Activated CD4-positive, alpha-beta T cell treated with anti-CD3 and anti-CD28 coated beads for 36 hours (primary cell): ENCODE measurements at places on chromosomes 1 and 21. TPM values are rescaled to one million over a fixed set of nuclear protein-coding genes. Genes with fewer than 3 reads are reported as not detected.

DNA sequence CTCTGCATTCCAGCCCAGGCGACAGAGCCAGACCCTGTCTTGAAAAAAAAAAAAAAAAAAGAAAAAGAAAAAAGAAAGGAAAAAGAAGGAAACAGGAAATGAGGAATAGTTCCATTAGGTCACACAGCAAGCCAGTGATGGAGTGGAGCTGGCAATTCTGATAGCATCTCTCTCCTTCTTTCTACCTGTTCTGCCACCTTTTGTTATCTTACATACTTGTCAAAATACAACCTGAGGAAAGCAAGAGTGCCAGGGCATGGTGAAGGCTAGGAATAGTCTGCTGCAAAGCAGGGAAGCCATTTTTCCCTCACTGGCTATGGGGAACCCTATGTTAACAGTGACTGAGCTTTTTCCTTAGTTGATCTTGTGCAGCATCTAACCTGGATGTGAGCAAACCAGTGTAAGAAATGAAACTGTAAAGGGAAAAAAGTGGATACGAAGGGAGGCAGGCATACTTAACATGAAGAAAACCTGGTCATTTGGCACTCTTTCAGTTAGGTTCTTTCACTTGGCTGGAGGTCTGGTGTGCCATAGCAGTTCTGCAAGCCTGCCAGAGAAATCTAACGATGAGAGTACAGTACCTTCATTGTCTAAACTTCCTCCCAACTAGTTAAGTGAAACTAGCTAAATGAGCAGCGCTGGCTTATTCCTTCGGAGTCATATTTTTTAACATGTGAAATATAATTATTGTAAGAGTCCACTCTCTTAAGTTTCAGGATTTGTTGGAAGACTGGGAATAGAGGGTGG lies 17.9 kb upstream of the THEM5 start:
- peaks cover 20% of the 10 kb centered on the region for H3K4me1 ChIP-seq
- H3K27ac ChIP-seq = no peak overlapping the region
- peaks cover 15% of the 10 kb centered on the region for H3K36me3 ChIP-seq
- DNase-seq = no peak

- no peaks in the 10 kb centered on the region for H3K36me3 ChIP-seq
- H3K27me3 ChIP-seq = no peaks in the 10 kb centered on the region
These were observed 10.6 kb downstream of the TXNIP start for GRCh38 chr1:145985502-145986439.

GRCh38 chr1:210617293-210617692 lies 288.6 kb downstream of the HHAT start:
- no peaks in the 10 kb centered on the region for H3K4me1 ChIP-seq
- no peak for DNase-seq
- H3K27ac ChIP-seq = no peak overlapping the region
- H3K36me3 ChIP-seq = peaks cover 2% of the 10 kb centered on the region

GRCh38 chr1:43664369-43664768 lies 14.4 kb downstream of the KDM4A start:
- H3K36me3 ChIP-seq = peaks cover 73% of the 10 kb centered on the region
- H3K4me3 ChIP-seq = no peak overlapping the region
- H3K4me1 ChIP-seq = peaks cover 15% of the 10 kb centered on the region
- H3K27ac ChIP-seq = peak overlapping the region; percentile 21

GRCh38 chr1:204930155-204930523 lies 59.5 kb downstream of the NFASC start:
- DNase-seq = no peak
- H3K4me3 ChIP-seq = no peak overlapping the region
- no peak overlapping the region for H3K27ac ChIP-seq
- H3K27me3 ChIP-seq = peaks cover 2% of the 10 kb centered on the region
- H3K4me1 ChIP-seq = no peaks in the 10 kb centered on the region
- H3K36me3 ChIP-seq = no peaks in the 10 kb centered on the region

- H3K36me3 ChIP-seq = no peaks in the 10 kb centered on the region
- no peaks in the 10 kb centered on the region for H3K4me1 ChIP-seq
- H3K4me3 ChIP-seq = no peak overlapping the region
- H3K27ac ChIP-seq = no peak overlapping the region
These were observed 142.8 kb downstream of the ASTN1 start for GRCh38 chr1:177021687-177022086.

DNA sequence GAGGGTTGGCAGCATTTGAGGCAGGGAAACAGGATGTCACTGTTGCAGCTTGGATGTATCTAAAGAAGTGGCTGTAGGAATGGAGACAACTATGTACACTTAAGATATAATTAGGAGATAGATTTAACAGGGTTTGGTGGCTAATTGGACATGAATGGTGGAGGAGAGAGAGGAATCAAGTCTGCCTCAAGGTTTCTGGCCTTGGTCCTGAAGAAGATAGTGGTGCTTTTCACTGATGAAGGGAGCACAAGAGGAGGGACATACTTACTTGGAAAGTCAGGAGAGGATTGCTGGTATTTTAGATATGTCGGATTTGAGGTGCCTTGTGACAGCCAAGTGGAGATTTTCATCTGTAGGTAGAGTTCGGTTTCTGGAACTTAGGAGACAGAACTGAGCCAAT lies 123.9 kb downstream of the ST6GALNAC3 start:
- H3K4me1 ChIP-seq = no peaks in the 10 kb centered on the region
- H3K27me3 ChIP-seq = no peaks in the 10 kb centered on the region

DNA sequence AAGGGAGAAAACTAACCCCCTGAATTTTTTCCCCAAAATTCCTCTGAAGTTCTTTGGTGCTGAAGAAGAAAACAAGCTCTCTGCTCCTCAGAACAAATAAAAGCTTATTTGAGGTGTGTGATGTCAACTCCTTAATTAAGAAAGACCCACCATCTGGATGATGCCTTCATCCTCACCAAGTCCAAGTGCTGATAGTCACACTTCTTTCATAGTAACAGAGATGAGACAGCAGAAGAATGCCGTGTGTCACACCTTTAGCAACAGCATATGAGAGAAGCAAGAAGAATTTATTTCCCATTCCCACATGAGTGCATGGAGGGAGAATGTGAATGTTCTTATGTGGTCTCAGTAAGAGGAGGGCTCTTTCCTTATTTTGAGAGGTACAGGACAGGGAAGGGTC lies 91.2 kb downstream of the TGFB2 start:
- no peak for DNase-seq
- no peak overlapping the region for H3K4me3 ChIP-seq
- peaks cover 5% of the 10 kb centered on the region for H3K27me3 ChIP-seq
- H3K4me1 ChIP-seq = no peaks in the 10 kb centered on the region
- no peak overlapping the region for H3K27ac ChIP-seq

DNA sequence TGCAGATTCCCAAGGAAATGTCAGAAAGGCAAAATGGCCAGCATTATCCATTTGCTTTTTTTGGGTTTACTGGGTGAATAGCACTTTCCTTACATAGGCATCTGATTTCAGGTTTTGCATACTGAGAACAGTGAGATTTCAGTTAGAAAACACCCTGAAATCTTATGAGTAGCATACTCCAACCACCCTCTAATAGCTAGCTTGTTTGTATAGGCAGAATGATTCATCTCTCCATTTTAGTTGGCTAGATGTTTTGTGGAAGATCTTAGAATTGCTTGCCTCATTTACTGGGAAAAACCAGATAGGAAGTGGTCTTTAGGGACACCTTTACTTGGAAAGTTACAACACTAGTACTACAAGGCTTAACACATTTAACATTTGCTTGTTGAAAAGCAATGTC lies 10.4 kb downstream of the KYAT3 start:
- peaks cover 78% of the 10 kb centered on the region for H3K4me1 ChIP-seq
- DNase-seq = no peak
- H3K36me3 ChIP-seq = peaks cover 68% of the 10 kb centered on the region
- H3K27ac ChIP-seq = peak overlapping the region; percentile 93
- peak overlapping the region; percentile 11 for H3K4me3 ChIP-seq
- no peaks in the 10 kb centered on the region for H3K27me3 ChIP-seq

GRCh38 chr1:29758781-29759499 lies 522.6 kb downstream of the PTPRU start:
- no peak overlapping the region for H3K4me3 ChIP-seq
- H3K27me3 ChIP-seq = peaks cover 5% of the 10 kb centered on the region
- no peak for DNase-seq
- no peaks in the 10 kb centered on the region for H3K4me1 ChIP-seq
- no peaks in the 10 kb centered on the region for H3K36me3 ChIP-seq

- peaks cover 4% of the 10 kb centered on the region for H3K27me3 ChIP-seq
- no peak overlapping the region for H3K4me3 ChIP-seq
- no peak for DNase-seq
- H3K27ac ChIP-seq = no peak overlapping the region
These were observed 7.3 kb upstream of the TAGLN2 start for GRCh38 chr1:159932296-159933285.

DNA sequence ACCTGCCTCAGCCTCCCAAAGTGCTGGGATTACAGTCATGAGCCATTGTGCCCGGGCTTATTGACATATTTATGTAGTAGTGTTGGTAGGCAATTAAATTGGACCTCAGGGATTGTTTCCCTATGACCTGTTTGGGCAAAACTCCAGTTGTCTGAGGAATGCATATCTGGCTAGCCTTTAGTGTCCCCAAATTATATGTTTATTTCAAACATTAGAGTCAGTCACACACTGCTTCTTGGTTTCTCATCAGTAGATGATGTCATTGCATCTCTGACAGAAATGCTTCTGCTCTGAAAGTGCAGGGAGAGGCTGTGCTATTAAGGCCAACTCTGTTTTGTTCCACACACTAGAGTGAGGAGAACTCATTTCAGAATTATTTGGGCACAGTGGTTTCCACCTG lies 12.5 kb downstream of the PIP5K1A start:
- H3K27me3 ChIP-seq = no peaks in the 10 kb centered on the region
- no peak overlapping the region for H3K4me3 ChIP-seq
- peak overlapping the region; percentile 12 for H3K27ac ChIP-seq
- peaks cover 42% of the 10 kb centered on the region for H3K36me3 ChIP-seq
- no peak for DNase-seq

DNA sequence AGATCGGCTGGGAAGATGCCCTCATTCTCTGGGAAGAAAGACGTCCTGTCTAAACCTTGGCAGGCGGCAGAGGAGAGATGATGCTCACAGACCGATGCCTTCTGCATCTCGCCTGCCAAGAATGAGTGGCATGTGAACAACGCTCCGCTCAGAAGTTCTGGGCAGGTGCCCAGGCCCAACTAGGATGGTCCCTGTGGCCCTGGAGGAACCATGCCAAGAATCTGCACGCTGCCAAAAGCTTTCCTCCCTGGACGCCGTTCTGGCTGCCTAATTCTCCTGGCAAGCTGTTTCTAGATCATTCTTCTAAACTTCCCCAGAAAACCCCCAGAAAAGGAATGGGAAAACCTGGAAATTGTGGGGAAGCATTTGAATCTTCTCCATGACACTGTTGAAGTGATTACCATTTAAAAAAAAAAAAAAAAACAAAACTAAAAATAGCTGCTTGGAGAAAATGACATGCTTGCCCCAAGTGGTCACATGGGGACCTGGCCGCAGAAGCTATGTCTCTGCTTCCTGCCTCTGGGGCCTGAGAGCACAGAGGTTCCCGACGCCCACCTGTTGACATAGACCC lies 440.9 kb downstream of the PRDM2 start:
- H3K4me1 ChIP-seq = no peaks in the 10 kb centered on the region
- no peak for DNase-seq
- H3K4me3 ChIP-seq = no peak overlapping the region

- no peak overlapping the region for H3K4me3 ChIP-seq
- H3K4me1 ChIP-seq = peaks cover 9% of the 10 kb centered on the region
- H3K27me3 ChIP-seq = no peaks in the 10 kb centered on the region
- DNase-seq = no peak
- no peak overlapping the region for H3K27ac ChIP-seq
These were observed 34.1 kb upstream of the LRRC8D start for GRCh38 chr1:89786628-89787214.

DNA sequence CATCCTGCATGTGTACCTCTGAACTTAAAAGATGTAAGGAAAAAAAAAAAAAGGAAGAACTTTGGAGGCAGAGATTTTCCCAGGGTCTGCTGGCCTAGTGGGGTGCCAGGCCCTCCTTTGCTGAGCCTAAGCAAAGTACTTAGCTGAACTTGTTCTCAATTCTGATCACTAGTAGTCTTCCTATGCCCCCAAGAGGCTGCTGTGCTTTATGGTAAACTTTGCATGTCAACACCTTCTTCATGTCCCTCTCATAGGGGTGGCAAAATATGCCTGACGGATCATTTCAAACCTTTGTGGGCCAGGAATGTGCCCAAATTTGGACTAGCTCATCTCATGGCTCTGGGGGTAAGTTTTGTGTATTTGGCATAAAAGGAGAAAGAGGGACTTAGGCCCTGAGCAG lies 1.4 kb upstream of the USP21 start:
- no peak overlapping the region for H3K27ac ChIP-seq
- no peaks in the 10 kb centered on the region for H3K27me3 ChIP-seq
- peaks cover 48% of the 10 kb centered on the region for H3K4me1 ChIP-seq
- H3K36me3 ChIP-seq = peaks cover 30% of the 10 kb centered on the region
- no peak for DNase-seq
- H3K4me3 ChIP-seq = no peak overlapping the region

- H3K27me3 ChIP-seq = peaks cover 12% of the 10 kb centered on the region
- H3K4me3 ChIP-seq = no peak overlapping the region
- no peaks in the 10 kb centered on the region for H3K4me1 ChIP-seq
- DNase-seq = no peak
- no peaks in the 10 kb centered on the region for H3K36me3 ChIP-seq
- H3K27ac ChIP-seq = no peak overlapping the region
These were observed 57.9 kb downstream of the FMN2 start for GRCh38 chr1:240149484-240150094.

GRCh38 chr1:165824269-165824643 lies 3.2 kb upstream of the UCK2 start:
- H3K36me3 ChIP-seq = peaks cover under 1% of the 10 kb centered on the region
- peaks cover 6% of the 10 kb centered on the region for H3K4me1 ChIP-seq
- no peaks in the 10 kb centered on the region for H3K27me3 ChIP-seq
- no peak for DNase-seq
- H3K27ac ChIP-seq = no peak overlapping the region
- no peak overlapping the region for H3K4me3 ChIP-seq

- no peaks in the 10 kb centered on the region for H3K36me3 ChIP-seq
- peaks cover 3% of the 10 kb centered on the region for H3K27me3 ChIP-seq
- DNase-seq = no peak
- H3K4me1 ChIP-seq = no peaks in the 10 kb centered on the region
- H3K4me3 ChIP-seq = no peak overlapping the region
These were observed 60.1 kb upstream of the LAMC2 start for GRCh38 chr1:183126000-183126366.

DNA sequence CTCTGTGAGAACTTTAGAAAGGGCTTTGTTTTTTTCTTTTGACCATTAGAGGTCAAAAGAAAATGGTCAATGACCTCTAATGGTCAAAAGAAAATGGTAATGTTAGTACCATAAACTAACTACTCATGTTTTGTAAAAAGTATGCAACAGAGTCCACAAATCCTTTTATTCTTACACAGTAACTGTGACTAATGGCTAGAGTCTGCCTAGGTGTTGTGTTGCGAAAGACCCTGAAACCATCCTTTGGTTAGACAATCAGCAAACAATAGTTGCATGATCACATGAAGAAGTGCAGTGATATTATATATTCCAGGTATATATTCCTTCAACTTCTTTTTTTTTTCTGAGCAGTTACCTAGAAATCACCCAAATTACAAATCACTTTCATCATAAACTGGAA lies 40.9 kb downstream of the NEGR1 start:
- DNase-seq = no peak
- H3K36me3 ChIP-seq = no peaks in the 10 kb centered on the region
- H3K27me3 ChIP-seq = no peaks in the 10 kb centered on the region
- H3K4me1 ChIP-seq = no peaks in the 10 kb centered on the region

The ZNF684 gene
- 4.5 TPM for total RNA-seq

The MYCL gene
- 0.16 TPM for total RNA-seq

The C1orf185 gene
- total RNA-seq = not detected

The CDK18 gene
- 5.9 TPM for total RNA-seq

The CFHR3 gene
- total RNA-seq = not detected

The STIL gene
- 36.0 TPM for total RNA-seq

The DCST1 gene
- not detected for total RNA-seq

The TNFSF4 gene
- 0.33 TPM for total RNA-seq

The SLC16A4 gene
- 0.14 TPM for total RNA-seq

The OLFM3 gene
- not detected for total RNA-seq

The LRIG2 gene
- 7.1 TPM for total RNA-seq

The CYP4Z1 gene
- total RNA-seq = not detected
